Activated CD4-positive, alpha-beta T cell treated with anti-CD3 and anti-CD28 coated beads for 1 hour (primary cell): ENCODE measurements at places on chromosomes 1 and 21.

DNA sequence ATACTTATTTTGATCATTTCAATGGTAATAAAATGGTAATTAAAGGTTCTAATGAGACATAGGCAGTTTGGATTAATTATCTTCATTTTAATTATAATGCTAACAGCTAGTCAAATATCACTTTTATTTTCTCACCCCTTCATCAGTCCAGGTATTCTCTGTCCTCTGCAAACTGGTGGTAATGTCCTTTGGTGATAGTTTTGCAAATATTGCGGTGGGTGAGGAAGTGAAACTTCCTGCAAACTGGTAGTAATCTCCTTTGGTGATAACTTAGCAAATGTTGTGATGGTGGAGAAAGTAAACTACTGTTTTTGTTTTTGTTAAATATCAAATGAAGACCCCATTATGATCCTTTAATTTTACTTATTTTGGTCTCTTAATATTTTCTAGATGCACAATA, 209.0 kb downstream of the AMY1C start:
- no peak for DNase-seq

GRCh38 chr1:14999441-14999840, 154.1 kb upstream of the TMEM51 start:
- no peak for DNase-seq

GRCh38 chr1:228786361-228787129, 51.3 kb downstream of the RHOU start:
- no peak for DNase-seq

GRCh38 chr1:26938004-26938658, 16.6 kb downstream of the NUDC start:
- DNase-seq = no peak

GRCh38 chr1:98426092-98426491, 235.4 kb upstream of the SNX7 start:
- DNase-seq = no peak

DNA sequence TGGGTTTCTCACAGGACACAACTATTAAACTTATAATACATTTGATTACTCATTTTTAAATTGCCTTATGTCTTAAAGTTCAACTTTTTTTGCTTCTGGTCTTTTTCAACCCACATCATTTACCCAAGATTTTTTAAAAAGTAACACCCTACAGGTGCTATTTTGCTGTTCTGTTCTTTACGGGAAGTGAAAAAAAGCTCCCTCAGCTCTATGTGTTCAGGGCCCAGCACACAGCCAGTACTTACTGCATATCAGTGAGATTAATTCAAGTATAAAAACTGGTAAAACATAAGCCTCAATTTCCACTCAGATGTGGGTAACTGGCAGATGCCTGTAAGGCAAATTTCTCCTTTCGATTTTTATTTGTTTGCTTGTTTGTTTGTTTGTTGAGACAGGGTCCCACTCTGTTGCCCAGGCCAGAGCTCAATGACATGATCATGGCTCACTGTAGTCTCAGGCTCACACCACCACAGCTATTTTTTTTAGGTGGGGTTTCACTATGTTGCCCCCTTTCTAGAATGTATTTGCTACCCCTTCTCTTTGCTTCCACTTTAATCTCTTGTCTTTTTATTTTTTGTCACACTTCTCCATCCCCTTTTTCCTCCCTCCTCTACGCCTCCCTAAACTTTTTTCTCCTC, 20.3 kb downstream of the RNASEL start:
- no peak for DNase-seq

- DNase-seq = no peak
Observed at GRCh38 chr1:41616563-41616962, 132.1 kb upstream of the EDN2 start.

- DNase-seq = no peak
Observed at GRCh38 chr21:34883491-34884271, 165.4 kb downstream of the RUNX1 start.

- peak; percentile 18 for DNase-seq
Observed at GRCh38 chr1:110875216-110875731, 2.3 kb downstream of the CD53 start.

GRCh38 chr1:30475201-30475600, 248.2 kb downstream of the MATN1 start:
- DNase-seq = no peak

GRCh38 chr1:154896771-154897286, 26.7 kb upstream of the KCNN3 start:
- no peak for DNase-seq

DNA sequence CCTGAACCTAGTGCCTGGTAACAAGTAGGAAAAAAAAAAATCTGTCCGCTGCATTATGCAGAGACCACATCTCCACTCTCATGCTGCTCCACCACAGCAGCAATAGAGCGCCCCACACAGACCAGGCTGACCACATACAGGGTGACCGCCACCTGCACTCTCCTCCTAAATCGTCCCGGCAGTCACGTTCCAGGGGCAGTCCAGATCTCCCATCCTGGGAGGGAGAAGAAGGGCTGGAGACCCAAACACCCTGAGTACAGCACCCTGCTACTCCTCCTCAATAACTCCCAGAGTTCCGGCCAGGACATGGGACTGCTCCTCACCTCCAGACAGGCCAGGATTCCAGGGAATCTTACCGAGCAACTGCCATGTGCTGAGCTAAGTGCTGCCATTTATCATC, 15.3 kb downstream of the URB1 start:
- DNase-seq = no peak

DNA sequence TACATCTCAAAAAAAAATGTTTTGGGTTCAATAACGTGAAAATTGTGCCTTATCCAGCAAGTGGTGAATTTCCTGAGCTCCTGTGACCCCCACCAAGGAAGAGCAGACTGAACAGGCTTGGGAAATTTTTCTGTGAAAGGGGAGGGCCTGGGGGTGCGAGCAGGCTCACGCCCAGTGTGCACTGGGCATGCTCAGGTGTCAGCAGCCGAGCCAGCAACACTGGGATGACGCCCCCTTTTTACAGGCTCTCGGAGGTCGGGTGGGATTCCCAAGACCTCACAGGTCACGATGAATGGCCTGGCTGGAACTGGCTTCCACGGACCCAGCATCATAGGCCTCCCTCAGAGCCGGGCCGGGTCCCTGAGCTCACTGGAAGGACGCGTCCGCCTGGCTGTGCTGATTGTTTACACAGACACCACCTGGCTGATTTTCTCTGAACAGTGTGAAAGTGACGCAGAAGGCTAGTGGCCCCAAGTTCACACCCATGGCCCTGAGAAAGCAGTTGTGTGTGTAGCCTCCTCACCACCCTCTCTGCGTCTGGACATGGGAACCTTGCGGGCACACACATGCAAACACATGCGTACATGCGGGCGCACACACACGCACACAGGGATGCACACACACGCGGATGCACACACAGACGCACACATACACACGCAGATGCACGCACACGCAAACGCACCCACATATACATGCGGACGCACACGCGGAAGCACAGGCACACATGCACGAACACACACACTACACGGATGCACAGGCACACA, 9.2 kb downstream of the CSTB start:
- no peak for DNase-seq

- no peak for DNase-seq
Observed at GRCh38 chr1:8191474-8191873, 126.4 kb upstream of the SLC45A1 start.

- DNase-seq = no peak
Observed at GRCh38 chr1:153612755-153613331, at the start of gene S100A16. Gene S100A16 (minus strand): TSS chr1:153613137. CDS start chr1:153608151, 4,986 bp downstream.

GRCh38 chr1:94237291-94238226, at the start of gene ARHGAP29:
Gene ARHGAP29 (minus strand): TSS chr1:94237584. CDS start chr1:94231611, 5,973 bp downstream.
- DNase-seq = no peak

DNA sequence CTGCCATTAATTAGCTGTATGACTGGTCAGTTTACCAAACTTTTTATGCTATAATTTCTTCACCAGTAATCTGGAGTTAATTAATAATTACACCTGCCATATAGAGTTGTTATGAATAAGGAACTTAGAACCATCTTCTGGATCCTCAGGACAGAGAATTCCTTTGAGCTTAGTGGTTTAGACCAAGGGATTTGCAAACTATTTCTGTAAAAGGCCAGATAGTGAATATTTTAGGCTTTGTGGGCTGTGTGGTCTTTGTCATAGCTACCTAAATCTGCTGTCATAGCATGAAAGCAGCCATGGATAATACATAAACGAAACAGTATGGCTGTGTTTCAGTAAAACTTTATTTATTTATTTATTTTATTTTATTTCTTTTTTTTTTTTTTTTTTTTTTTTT, 9.0 kb downstream of the TIMM17A start:
- no peak for DNase-seq

GRCh38 chr1:65311760-65312159, 2.4 kb downstream of the DNAJC6 start:
- DNase-seq = no peak

DNA sequence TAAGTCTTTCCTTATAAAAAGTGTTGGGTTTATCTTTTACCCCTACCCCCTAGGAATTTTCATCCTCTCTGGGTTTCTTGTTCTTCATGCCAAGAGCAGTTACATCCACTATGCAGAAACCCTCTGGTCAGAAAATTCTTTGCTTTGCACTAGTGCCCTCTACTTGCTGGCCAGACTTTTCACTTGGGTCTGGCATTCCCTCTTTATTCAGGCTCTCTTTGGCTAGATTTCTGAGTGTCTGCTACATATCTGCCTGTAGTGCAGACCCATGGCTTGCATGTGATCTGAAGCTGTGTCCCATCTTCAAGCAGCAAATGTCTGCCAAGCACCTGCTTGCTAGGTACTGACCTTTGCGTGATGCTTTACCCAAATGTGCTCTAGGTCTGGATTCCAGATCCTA, 237.0 kb downstream of the GPATCH2 start:
- no peak for DNase-seq

GRCh38 chr1:206933333-206933945, 11.7 kb upstream of the FCMR start:
- DNase-seq = peak; percentile 60

DNA sequence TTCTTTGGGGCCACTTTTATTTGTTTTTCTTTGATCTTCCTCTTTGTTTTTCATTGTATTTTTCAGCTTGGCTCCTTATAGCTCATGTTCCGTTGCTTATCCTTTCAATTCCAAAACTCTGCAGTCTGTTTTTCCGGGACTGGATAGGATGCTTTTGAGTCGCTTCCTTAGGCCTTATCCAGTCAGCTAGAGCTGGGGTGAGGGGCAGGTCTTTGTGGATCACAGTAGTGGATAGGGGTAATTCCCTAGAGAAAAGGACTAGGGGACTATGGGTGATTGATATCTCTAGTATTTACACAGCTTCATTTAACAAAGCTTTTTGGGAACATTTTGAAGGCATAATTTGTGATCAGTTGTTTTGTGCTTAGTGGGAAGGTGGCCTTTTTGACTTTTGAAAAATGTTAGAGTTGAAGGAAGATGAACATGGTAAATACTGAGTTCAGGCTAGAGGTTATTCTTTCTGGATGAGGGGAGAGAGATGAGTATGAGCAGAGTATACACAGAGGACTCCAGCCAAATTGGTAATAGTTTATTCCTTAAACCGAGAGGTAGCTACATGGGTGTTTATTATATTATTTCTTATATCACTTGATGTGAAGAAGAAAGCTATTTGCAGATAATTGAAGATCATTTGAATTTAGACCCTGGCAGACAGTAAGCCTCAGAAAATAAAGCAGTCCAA, 22.5 kb downstream of the CEP350 start:
- no peak for DNase-seq

- DNase-seq = no peak
Observed at GRCh38 chr1:63917571-63918417, 144.0 kb downstream of the ROR1 start.

DNA sequence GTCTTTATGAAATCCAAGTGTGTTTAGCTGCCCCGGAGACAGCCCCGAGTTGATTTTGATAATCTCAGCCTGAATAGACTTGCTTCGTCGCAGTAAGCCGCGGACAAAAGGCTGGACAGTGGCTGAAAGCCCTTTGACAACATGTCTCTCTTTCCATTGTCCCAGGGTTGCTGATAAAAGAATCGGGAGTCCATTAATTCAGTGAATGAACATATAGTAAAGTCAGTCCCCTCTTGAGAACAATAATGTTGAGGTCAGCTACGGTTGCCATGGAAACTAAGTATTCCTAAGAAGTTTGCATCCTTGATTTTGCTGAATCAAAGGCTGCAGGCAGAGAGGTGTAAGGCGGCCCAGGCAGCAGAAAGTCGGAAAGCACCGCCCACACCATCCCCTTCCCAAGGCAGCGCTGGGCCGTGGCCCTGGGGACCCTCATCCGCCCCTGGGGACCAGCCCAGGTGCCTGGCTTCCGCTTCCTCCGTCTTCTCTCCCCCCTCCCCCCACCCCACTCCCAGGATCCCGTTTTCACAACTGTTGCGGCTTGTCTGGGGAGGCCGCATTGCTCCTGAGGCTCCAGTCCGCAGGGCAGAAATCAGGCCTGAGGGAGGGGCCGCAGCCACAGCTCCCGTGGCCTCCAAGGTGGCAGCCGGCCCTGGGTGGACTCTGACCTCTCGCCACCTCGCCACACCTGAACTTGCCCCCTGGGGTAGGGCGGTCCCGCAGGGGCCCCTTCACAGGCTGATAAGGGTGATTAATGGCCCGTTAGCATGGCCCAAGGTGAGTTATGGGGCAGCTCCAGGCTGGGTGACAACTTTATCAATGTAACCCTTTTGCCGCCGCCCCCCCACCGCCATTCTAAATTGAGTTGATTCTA, 180.9 kb downstream of the PRDM16 start:
- DNase-seq = no peak

GRCh38 chr1:243494741-243495431, 239.0 kb downstream of the SDCCAG8 start:
- no peak for DNase-seq

- DNase-seq = no peak
Observed at GRCh38 chr1:157993147-157993917, at the start of gene KIRREL1. Gene KIRREL1 (plus strand): TSS chr1:157993645. CDS start chr1:157993677, 32 bp downstream.

DNA sequence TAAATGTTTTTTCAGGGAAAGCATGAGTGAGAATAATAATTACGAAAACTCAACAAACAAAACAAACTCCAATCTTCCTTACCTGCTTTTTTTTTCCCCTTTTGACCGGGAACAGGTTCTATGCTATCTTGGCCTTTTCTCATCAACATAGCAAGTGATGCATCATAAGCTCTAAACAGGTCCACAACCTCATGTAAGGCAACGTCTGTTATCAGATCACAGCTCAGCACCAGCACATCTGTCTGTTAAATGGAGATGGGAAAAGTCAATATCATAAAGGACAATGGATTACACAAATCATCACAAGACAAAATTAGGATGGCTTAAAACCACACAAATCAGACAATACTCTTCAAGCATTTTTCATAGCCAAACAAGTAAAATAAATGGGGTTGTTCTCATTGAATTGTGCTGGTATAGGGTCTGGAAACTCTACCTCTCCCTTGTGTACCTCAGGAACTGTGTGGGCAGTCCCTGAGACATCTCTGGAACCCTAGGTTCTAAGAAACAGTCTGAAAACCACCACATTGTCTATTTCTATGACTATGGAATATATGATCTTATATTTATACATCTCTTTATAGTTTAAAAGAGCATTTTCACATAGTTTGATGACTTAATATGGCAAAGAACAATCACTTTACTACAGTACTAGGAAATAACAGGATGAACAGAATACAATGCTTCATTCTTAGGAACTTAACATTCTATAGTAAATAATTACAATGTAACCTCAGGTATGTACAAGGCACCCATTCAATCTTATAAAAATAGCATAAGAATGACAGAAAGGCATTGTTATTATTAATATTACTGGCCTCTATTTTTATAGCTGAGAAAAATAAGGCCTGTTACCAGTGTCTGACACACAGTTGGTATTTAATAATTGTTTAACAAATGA, 44.7 kb downstream of the EIF2B3 start:
- DNase-seq = no peak

- no peak for DNase-seq
Observed at GRCh38 chr21:16013570-16013969, 283.8 kb downstream of the USP25 start.
